ENCODE measurements at places on chromosomes 6 and 20.
A peak's percentile ranks its signal among the peaks of the same experiment; 100 is the strongest.

DNA sequence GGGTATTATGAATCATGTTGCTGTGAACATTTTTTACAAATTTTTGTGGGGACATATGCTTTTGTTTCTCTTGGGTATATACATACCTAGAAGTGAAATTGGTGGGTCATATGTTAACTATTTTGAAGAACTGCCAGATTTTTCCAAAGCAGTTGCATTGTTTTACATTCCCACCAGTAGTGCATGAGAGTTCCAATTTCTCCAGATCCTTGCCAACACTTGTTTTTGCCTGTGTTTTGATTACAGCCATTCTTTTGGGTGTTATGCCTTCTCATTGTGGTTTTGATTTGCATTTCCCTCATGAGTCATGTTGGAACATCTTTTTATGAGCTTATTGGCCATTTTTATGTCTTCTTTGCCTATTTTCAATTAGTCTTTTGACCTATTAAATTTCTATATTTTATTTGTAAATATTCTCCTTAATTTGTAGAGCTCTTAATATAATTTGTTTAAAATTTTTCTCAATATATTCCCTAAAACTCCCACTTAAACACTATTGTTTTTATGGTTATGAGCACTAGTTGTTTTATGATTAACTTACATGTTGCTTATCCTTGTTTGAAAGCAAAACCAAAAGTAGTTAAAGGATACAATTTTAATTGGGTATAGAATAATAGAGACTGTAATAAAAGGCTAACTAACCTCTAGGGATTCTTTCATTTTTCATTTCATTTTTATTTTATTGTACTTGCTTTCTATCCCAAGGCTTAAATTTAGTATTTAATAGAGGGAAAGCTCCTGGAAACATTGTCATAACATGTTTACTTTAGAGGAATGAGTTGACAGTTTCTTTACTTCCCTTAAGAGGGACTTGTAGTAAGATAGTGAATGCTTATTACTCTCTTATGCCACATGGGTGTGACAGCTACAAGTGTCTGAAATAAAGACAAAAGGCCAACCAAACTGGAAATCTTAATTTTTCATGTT, 5.5 kb downstream of the UBR2 start:
- no peak for DNase-seq

GRCh38 chr6:125415913-125416312, 114.1 kb upstream of the HDDC2 start:
- DNase-seq: no peak

DNA sequence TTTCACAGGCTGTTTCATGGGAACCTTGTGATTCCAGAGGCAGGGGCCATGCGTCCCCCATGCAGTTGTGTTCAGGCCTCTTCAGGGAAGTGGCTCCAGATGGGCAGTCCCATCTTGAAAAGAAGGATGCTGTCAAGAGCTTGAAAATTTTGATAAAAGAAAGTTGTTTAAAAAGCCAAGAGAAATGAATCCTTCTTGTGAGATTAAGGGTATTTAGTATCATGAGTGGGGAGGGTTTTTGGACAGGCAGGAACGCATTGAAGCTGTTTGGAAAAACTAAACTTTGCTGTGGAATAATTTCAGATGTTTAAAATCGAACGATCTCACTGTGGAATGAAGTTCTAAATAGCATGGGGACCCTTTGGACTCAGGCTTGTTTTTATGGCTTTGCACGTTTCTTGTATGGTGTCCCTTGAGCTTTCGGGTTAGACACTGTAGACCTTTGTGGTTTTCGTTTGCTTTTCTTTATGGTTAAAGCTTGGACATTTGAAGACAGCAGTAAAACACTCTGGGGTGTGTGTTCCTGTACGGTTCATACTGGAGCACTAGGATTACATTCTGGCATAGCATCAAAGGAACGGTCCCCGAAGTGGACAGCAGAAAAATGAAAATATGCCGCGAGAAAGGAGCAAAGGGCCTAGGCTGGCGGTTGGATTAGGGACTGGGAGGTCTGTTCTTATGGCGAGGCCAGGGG, 18.2 kb downstream of the KIF25 start:
- DNase-seq: peak; percentile 37

- DNase-seq: no peak
Measured at GRCh38 chr6:167469101-167469500, 144.2 kb downstream of the TTLL2 start.

DNA sequence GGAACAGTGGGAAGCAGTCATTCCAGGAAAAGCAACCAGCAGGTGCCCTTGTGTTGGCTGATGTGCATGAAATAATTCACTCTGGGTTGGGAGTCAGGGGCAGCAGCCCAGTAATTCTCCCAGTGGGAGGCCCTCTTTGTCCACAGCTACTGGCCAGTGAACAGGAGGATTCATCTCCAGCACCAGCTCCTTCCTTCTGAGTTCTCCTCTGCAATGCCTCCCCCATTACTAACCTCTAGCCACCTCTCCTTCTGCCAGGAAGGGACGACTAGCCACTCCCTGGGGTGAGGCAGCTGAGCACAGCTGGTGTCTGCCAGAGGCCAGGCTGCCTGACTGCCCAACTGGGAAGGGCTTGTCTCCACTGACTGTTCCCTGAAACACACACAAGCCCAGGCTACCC, 12.5 kb upstream of the R3HDML start:
- no peak for DNase-seq

GRCh38 chr6:72783666-72784065, 161.8 kb downstream of the KCNQ5 start:
- DNase-seq: no peak

GRCh38 chr6:7042056-7042653, 65.6 kb upstream of the RREB1 start:
- no peak for DNase-seq

DNA sequence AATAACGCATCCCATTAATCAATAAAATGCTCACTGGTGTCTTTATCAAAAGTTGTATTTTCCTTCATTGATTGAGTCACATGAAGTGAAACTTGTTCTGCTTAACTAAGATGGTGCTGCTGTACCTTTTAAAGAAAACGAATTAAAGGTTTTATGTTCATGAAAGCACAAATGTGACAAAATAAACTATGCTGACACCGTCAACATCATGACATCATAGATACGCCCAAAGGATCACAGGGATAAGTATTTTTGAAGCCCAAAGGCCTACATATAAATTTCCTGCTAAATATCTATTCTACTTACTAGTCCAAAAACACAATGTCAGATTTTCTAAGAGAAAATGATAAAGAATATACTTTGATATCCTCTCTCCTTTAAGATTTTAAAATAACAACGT, 94.4 kb downstream of the FAM217A start:
- no peak for DNase-seq

DNA sequence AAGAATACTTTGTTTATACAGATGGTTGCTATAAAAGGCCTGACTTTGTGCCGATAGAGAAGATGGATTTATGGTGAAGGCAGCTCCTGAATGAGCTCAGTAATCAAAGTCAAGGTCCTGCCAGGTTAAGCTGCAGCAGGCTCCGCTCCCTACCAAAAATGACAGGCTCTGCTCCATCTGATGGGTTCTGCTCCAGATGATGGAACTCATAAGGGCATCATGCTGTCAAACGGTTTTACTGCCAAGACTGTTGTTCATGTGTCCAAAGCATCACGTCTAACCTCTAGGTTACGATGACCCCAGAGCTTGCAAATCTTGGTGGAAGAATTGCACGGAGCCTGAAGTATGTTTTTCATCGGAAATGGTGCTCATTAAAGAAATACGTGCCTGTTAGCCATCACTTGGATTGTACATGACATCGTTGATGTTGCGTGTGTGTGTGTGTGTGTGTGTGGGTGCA, 19.2 kb upstream of the PTGIS start:
- DNase-seq: no peak

- DNase-seq: no peak
Measured at GRCh38 chr20:34562641-34563040, 4.1 kb downstream of the MAP1LC3A start.

DNA sequence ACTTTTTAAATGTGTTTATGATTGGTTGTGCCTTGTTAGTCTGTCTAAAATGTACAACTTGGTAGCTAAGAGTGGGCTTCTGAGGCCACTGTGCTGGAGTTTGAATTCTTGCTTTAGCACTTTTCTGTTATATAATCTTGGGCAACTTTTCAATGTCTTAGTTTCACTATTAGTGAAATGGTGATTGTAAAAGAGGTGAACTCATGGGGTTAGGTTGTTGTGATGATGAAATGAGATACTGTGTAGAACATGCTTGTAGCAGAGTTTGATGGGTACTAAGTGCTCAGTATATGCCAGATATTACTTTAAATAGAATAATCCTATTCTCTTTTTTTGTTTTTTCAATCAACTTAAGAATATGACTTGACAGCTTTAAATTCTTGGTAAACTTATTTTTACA, 624.7 kb downstream of the CD109 start:
- DNase-seq: no peak

GRCh38 chr6:140107216-140107615, 732.8 kb upstream of the CITED2 start:
- DNase-seq: no peak

- peak; percentile 70 for DNase-seq
Measured at GRCh38 chr6:46845126-46845525, 51.9 kb downstream of the MEP1A start.

DNA sequence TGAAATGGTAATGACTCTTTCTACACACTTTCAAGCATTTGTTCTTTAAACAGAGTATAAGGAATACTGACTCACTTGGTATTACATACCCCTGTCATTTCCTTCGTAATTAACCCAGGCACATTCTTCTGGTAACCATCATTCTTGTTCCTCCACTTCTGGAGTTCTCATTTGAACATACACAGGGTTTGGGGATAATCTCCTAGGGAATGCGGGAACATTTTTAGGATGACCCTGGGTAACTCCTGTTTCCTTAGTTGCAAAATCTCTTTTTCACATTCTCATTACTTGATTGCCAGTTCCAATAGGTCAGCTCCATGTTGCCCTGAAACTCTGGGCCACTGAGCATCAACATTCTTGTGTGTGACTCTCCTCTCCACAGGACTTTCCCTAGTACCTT, 51.5 kb upstream of the E2F3 start:
- DNase-seq: no peak

DNA sequence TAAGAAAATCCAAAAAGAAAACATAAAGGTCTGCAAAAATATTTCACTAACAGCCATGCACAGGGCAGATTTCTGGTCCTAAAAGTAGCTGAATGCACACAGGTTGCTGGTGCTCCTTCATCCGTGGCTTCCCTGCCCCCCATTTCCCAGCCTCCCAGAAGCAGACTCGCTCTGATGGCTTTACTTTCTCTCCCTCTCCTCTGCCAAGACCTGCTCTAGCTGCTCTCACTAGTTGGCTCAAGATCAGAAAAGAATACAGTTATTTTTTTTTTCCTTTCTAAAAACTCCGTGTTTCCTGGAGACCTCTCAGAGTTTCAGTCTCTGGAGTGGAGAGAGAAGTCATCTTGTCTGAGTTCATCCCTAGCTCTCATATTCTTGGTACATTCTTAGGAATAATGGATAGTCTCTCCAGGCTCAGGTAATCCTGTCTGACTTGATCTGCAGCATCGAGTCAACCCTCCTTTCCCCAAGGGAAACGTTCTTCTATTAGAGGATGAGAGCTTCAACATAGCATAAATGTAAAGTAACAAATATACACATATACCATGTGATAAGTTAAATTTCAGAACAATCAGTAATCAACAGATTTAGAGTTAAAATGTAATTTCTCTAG, 214.2 kb downstream of the TBC1D7 start:
- DNase-seq: no peak

- DNase-seq: no peak
Measured at GRCh38 chr6:158514991-158515390, 44.9 kb upstream of the TMEM181 start.
